HT-29 (cell line): ENCODE measurements at places on chromosomes 11 and 22. TPM values are rescaled to one million over a fixed set of nuclear protein-coding genes. Genes with fewer than 3 reads are reported as not detected.

Gene PATE2
- total RNA-seq: not detected in 2 replicates

Gene THOC5
- total RNA-seq: 43.5 and 63.9 TPM in 2 replicates

Gene KCNK4
- not detected in 2 replicates for total RNA-seq

Gene TNNT3
- 0.23 TPM in 1 of 2 replicates, not detected in the other for total RNA-seq

Gene TRIM29
- total RNA-seq: 172 and 226 TPM in 2 replicates

Gene HEPHL1
- total RNA-seq: not detected in 2 replicates

Gene INS
- total RNA-seq: not detected in 2 replicates
